ENCODE measurements at places on chromosomes 5 and 9.

- DNase-seq, result no peak
Measured at GRCh38 chr5:151880324-151880723, 44.3 kb downstream of the GLRA1 start.

DNA sequence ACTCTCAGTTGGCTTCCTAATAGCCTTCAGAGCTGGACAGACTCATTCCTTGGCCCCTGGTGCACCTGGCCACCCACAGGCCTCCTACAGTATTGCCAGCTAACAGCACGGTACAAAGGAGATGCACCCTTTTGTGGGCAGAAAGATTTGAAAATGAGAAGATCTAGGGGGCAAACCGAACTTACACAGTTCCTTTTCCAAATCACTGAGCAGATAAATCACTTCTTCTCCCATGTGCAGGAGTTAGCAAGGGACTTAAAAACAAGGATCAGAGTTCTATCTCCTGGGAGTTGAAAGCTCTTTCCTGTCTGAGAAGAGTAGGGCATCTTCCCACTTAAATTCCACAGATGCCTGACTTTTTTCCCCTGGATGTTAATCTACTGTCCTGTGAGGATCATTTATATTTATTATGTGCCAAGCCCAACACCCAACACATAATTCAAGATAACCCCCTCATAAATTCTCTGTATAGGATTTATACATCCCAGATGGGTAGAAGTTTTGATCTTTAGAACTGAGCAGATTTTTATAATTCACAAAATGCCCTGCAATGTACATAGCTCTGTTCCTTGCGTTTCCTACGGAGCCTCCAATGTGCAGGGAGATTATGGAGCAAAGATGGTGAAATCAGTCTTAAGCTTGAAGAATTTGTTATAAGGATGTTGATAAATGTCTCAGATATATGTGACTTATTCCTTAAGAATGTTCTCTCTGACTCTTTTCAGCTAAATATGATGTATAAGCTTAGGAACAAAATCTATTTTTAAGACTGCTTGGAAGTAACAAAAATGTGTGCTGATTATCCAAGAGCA, 207.2 kb upstream of the DAPK1 start:
- no peak for DNase-seq

DNA sequence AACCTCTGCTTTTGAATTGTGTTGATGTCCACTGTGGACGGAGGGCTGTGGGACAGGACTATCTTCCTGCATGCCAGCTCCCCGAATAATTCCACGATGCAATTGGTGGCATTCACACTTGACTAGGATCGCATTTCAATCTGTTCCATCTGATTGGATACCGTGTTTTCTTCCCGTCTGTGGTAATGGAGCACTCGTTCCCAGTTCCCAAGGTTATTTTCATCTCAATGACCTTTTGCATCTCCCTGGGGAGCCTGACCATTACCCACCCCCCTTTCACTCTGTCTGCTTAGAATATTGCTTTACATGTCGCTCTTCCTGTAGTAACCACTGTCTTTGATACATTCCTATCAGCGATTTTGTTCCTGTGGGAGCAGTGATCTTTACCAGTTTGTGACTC, 402.2 kb upstream of the WWC1 start:
- DNase-seq, result no peak

DNA sequence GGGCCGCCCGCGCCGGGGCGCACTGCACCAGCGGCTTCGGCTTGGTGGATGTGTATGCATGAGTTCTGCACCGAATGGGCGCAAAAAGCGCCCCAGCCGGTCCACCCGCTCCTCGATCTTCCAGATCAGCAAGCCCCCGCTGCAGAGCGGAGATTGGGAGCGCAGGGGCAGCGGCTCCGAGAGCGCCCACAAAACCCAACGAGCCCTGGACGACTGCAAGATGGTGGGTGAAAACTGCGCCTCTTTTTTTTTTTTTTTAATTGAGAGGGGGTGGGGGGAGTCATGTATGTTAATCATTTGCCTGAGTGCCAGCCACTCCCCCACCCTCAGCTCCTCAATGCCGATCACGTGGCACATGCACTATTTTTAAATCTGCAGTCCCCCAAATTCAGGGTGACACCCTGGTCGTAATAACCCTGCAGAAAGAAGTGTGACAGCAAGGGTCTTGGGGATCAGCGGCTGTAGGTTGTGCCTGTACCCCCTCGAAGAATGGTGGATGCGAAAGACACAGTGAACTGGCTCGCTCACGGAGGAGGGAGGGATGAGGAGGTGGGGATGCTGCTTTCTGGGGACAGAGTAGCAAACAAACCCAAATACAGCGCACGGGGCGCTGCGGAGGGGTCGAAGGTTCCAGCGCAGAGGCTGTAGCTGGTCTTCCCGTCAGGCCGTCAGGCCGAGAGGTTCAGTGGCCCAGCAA, 900 bp downstream of the RGS7BP start:
- DNase-seq, result no peak
